ENCODE measurements at places on chromosomes 5 and 9.

- DNase-seq = no peak
Measured at GRCh38 chr9:104386013-104386412, 118.0 kb upstream of the OR13F1 start.

GRCh38 chr5:134115806-134116175, 1.3 kb downstream of the TCF7 start:
- no peak for DNase-seq

DNA sequence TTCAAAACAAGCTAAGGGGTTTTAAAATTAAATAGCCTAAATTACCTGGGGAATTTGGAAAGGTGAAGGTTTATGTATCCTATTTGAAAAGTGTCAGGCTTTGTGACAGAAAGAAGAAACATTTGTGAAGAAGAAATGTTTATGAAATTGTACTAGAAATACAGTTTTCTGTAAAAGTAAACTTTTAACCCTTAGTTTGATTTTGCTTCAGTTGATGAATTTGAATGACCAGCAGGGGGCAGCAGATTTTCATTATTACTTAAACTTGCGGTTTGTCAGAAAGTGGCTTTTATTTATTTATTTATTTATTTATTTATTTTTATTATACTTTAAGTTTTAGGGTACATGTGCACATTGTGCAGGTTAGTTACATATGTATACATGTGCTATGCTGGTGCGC, 58.1 kb downstream of the NNT start:
- DNase-seq = no peak

- DNase-seq = no peak
Measured at GRCh38 chr5:93735378-93735777, 6.0 kb downstream of the POU5F2 start.

DNA sequence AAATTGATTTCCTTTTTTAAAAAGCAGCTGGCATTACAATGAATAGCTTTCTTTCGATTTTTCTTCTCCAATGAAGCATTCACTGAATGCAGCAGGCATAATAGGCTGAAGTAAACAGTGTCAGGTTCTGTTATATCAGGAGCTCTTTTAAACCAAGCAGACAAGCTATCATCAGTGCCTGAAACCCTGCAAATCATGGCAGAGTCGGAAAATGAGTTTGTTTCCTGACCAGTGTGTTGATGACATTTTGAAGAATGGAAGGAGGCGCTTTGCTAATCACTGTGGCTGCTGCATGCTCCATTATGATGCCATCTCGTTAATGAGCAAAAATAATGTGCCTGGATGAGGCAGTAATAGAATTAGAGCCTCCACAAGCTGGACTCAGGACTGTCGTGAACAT, 284.5 kb downstream of the ZNF608 start:
- DNase-seq = no peak

DNA sequence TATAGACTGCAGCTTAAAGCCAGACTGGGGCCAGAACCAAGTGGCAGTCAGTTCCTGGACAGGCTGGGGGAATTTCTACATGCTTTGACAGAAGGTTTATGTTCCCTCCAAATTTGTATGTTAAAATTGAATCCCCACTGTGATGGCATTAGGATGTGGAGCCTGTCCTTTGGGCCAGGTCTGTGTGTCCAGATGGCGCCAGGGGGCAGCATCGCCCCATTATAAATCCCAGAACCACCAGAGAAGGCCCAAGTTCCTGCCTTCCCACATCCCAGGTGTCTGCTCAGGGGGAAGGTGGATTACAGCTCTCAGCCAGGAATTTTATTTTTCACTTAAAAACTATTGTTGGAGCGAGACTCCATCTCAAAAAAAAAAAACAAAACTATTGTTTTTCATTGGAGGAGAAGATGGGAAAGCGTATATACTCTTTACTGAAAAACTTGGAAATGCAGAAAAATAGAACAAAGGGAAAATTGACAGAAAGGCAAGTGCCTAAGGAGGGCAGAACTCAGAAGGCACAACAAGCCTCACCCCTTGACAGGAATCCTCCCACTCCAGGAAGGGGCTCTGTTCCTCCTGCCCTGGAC, 5.0 kb downstream of the IL3 start:
- DNase-seq = no peak

GRCh38 chr5:38319491-38319890, 61.1 kb downstream of the EGFLAM start:
- no peak for DNase-seq

DNA sequence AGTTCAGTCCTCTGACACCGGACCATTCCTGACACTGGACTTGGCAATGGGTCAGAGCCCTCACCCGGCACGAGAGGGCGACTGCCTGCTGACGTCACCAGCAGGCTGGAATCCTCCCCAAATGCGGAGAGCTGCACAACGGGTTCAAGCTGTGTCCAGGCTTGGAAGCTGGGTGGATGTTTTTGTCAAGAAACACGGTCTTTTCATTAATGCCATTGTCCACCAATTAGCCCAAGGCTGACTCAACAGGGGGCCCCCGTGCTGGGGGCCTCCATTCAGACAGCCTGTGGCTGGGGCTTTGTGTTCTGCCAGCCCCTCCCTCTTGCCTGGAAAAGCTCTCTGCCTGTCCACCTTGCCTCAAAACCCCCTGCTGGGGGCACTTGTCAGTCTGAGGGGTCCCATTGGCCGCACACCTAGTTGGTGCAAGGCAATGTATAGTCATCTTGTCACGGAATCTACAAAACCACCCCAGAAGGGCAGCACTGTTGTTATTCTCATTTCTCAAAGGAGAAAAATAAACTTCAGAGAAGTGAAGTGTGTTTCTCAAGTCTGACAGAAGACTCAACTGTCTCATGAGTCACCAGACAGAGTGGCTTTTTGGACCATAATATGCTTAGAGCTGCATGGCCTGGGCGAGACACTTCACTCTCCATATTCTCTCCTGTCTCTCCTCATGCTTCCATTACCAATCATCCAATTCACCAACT, 24.6 kb downstream of the NDUFA8 start:
- DNase-seq = no peak

- DNase-seq = peak; percentile 48
Measured at GRCh38 chr5:93078082-93079038, 502.7 kb downstream of the NR2F1-AS1 start.

DNA sequence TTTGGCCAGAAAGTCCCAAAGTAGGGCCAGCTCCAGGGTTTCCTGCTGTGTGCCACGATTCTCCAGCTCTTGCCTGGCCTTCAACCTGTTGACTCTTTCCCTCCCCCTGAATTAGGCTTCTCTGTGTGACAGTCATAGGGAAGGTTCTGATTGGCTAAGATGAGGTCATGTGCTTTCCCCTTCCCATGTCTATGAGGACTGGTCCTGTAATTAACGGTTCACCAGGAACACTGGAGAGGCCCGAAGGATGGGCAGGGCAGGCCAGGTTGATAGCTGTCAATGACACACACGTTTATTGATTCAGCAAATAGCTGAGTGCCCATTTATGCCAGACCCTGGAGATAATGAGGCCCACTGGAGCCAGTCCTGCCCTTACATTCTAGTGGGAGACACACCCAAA, 9.0 kb upstream of the PRR7 start:
- no peak for DNase-seq

Data from head of caudate nucleus (tissue), 42 donors.